ENCODE measurements at places on chromosomes 1 and 21.

DNA sequence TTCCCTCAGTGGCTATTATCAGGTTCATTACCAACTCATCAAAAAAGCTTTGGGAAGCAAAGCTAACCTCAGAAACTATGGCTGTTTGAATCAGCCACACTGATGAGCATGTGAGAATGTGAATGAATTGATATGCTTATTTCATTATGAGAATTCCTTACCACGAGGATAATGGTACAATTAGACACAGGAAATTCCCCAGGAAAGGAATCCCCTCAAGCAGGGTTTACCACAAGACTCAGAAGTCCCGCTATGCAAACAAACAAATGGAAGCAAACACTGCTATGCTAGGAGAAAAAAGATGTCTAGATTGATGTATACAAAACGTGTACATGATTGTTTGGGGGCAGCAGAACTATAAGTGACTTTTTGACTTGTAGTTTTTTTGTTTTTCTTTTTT, 205.0 kb downstream of the HMCN1 start:
- DNase-seq: no peak

GRCh38 chr1:187038784-187039183, 210.0 kb downstream of the PLA2G4A start:
- DNase-seq: no peak

GRCh38 chr1:3305156-3305555, 149.3 kb upstream of the ARHGEF16 start:
- no peak for DNase-seq

DNA sequence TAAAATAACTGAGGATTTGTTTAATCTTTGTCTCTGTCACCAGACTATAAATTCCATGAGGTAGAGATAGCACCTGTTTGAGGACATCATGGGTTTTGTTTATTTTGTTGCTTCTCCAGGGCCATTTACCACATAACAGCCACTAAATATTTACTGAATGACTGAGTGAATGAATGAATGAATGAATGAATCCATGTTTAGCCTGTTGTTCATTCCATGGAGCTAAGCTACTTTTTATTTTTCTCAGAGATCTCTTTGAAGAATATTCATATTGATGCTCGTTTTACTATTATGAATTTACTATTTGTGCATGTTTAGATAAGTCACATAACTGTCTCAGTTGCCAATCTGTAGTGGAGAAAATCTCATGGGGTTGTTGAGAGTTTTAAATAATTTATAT, 17.7 kb downstream of the LRRC8B start:
- DNase-seq: no peak

GRCh38 chr1:12617901-12618660, at the start of gene DHRS3:
DHRS3 (minus strand) TSS chr1:12618210; CDS start chr1:12617348, 862 bp downstream.
- DNase-seq: peak; percentile 96

GRCh38 chr1:204230211-204230610, 16.4 kb upstream of the GOLT1A start:
- no peak for DNase-seq

- DNase-seq: peak; percentile 62
Measured at GRCh38 chr1:115331558-115332331, 6.3 kb downstream of the NGF start.

- DNase-seq: no peak
Measured at GRCh38 chr1:232452736-232453440, 177.0 kb downstream of the SIPA1L2 start.

DNA sequence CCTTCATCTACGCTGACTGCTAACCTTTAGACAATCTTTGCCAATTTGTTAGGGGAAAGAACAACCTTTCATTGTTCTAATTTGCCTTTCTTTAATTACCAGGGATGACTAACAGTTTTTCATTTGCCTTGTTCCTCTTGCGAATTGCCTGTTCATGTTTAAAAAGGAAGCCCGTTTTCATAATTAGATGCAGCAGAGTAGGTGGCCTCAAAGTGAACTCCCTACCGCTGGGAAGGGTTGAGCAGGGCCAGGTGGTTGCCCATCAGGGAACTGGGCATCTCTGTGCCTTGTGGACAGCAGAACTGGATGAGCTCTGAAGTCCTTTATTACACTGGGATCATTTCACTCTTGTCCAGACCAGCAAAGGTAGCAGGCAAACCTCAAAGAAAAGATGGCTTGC, 59.0 kb downstream of the HIVEP3 start:
- no peak for DNase-seq

DNA sequence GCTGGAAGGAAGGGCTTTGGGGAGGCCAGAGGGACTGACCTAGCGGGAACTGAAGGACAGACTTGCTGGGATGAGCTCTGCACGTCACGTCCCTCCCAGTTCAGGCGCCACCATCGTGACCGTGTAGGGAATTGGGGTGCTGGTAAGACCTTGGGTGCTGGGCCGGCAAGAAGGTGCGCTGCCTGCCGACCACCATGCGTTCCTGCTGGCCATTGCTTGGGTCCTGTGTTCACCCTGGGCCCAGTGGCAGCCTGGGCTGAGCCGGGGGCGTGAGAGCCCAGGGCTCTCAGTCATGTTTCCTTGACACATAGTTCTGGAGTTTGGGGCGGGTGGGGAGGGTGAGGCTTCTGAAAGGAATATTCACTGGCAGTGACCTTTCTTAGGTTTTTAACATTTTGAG, 176.0 kb downstream of the CAMTA1 start:
- no peak for DNase-seq

DNA sequence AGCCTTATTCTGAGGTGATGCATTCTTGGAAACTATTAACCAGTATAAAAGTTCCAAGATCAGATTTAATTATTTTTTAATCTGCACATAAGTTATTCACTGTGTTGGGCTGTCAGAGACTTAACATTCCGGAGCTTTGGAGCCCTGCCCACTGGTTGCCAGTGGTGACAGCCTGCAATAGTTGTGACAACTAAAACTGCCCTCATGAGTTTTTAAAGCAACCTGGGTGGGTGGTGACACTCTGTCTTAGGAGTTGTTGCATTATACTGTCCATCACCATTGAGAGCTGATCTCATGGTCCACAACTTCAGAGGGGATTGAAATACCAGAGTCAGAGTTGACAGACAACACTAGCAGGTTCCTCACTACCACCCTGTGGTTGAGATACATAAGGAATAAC, 653.9 kb upstream of the USP24 start:
- DNase-seq: peak; percentile 86

- DNase-seq: no peak
Measured at GRCh38 chr1:177864538-177865305, 105.1 kb downstream of the SEC16B start.

DNA sequence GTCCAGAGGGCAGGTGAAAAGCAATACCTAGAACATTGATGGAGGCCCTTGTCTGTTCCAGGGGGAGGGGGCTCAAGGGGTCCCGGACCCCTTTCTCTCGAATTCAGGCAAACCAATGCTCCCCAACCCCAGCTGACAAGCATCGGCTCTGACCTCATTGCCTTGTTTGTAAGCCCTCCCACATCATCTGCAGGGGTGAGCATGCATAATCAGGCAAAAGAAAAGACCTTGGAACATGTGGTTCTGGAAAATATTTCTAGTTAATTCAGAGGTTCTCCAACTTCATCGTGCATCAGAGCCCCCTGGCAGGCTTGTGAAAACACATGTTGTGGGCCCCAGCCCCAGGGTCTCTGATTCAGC, 231.3 kb downstream of the TOMM20 start:
- no peak for DNase-seq

DNA sequence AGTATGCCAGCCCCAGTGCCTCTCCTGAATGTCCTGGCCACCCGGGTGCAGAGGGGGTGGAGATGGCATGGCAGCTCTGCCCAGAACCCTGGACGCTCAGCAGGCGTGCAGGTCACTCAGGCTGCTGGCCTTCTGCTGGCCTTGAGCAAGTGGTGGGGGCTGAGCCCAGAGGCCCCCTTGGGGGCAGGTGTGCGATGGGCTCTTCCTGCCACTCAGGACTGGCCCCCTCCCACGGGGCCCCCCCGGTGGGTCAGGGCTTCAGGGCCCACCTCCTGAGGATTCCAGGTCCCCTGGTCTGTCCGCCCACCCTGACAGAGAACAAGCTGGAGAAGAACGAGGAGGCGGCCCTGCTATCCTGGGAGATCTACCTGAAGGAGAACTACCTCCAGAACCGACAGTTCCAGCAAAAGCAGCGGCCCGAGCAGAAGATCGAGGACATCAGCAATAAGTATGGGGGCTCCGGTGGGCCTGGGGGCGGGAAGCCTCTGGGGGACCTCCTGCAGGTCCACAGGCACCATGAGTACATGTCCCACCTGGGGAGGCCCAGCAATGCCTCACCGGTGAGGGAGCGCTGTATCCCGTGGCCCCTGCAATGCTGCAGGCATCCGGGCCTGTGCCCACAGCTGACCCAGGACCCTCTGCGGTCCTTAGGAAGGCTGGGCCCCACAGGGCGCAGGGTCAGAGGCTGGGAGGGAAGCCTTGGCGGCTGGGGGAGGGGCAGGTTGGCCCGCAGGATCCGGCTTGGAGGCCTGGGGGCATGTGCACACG, 37.0 kb upstream of the LRRC3 start:
- peak; percentile 80 for DNase-seq

DNA sequence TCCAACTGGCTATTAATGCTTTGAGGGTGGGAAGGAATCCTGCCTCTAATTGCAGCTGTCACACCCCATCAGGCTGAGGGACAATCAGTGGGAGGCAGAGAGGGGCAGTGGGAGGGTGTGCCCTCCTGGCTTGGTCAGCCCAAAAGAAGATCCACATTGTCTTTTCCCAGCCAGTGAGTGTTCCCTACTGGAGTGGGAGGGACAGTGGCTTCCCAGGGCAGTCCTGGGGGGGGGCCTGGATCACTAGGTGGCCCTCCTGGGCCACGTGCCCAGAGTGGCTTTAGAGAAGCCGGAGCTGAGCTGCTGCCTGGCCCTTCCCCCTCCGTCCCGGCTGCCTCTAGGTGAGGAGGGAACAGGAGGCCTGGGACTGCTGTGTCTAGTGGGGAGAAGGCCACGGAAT, 14.0 kb downstream of the INKA2 start:
- no peak for DNase-seq

DNA sequence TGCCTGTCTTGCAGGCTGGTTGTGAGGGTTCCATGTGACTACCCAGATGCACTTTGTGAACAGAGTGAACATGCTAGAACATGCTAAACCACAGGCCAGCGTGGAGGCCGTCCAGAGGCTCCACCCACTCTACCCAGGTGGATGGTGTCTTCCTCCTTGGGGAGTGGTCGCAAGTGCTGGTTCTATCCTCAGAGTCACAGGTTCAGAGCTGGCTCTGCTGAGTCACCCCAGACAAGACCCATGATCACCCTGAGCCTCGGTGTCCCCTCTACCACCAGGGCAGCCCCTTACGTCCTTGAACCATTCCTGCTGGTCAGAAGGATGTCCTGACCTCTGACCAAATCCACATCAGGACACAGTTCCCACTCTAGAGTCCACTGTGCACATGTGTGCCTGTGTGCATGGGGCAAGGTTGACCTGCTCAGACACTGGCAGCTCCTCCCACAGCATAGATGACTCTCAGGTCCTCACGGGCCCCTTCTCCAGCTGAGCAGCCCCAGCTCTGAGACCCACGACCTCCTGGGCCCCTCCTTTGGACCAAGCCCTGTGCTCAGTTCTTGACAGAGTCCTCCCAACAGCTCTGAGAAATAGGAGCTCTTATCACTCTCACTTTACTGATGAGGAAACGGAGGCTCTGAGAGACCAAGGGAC, 391.8 kb downstream of the MATN1 start:
- no peak for DNase-seq

All from lower leg skin (tissue), 4 donors.